ENCODE measurements at places on chromosomes 12 and 14.

DNA sequence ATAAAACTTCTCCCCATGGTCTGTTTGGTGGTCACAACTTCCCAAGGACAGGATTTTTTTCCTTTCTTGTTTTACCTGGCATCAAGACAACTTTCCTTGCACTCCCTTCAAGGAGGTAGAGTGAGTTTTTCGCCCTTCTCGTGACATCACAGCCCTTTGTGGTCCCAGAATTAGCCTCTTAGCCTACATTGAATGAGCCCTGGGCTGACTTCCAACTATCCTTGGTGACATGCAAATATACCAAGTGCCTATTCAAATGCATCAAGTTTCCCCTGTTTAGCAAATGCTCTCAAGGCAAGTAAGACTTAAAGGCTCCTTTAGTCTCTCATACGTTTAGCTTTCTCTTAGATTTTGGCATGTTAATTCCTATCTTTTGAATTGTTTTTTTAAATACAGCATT is 36.6 kb downstream of the TC2N start:
- H3K36me3 ChIP-seq = no peaks in the 10 kb centered on the region
- no peak for DNase-seq
- H3K27ac ChIP-seq = no peak overlapping the region
- H3K4me3 ChIP-seq = no peak overlapping the region

- no peaks in the 10 kb centered on the region for H3K27me3 ChIP-seq
- H3K27ac ChIP-seq = no peak overlapping the region
- H3K4me3 ChIP-seq = no peak overlapping the region
- H3K36me3 ChIP-seq = no peaks in the 10 kb centered on the region
Observed at GRCh38 chr12:107590413-107590812, 95.2 kb upstream of the PWP1 start.

GRCh38 chr12:115867854-115868253 is 409.6 kb downstream of the MED13L start:
- H3K4me1 ChIP-seq = peaks cover 2% of the 10 kb centered on the region
- no peak for DNase-seq
- H3K36me3 ChIP-seq = no peaks in the 10 kb centered on the region
- H3K27me3 ChIP-seq = peaks cover 2% of the 10 kb centered on the region
- H3K4me3 ChIP-seq = no peak overlapping the region
- no peak overlapping the region for H3K27ac ChIP-seq

DNA sequence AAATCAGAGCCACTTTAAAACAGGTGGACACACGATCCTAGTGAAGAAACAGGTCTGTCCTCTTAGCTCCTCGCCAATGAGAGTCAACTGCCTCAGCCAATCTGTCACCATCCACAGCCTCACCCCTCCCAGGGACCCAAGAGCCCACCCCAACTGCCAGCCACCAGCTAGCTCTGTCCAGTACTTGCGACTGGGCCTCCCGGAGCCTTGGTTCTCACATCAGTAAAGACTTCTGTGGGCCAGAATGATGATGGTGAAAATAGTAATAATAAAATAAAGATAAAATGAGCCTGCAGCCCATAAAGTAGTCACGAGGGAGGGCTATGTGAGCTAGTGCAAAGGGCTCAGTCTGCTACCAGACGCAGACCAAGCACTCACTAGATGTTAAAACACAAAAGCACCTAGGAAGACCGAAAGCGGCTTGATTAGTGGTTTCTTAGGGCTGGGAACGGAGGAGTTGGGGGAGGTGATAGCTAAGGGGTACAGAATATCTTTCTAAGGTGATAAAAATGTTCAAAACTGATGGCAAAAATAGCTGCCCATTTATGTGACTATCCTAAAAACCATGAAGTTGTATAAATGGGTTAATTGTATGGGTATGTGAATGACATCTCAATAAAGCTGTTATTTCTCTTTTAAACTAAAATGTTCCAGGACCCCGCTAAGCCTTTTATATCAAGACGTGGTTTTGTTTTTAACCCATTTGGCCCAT is 39.8 kb downstream of the ACTN1 start:
- H3K27ac ChIP-seq = peak overlapping the region; percentile 94
- peak; percentile 85 for DNase-seq
- peaks cover 44% of the 10 kb centered on the region for H3K4me1 ChIP-seq
- H3K27me3 ChIP-seq = no peaks in the 10 kb centered on the region
- H3K36me3 ChIP-seq = peaks cover 8% of the 10 kb centered on the region

DNA sequence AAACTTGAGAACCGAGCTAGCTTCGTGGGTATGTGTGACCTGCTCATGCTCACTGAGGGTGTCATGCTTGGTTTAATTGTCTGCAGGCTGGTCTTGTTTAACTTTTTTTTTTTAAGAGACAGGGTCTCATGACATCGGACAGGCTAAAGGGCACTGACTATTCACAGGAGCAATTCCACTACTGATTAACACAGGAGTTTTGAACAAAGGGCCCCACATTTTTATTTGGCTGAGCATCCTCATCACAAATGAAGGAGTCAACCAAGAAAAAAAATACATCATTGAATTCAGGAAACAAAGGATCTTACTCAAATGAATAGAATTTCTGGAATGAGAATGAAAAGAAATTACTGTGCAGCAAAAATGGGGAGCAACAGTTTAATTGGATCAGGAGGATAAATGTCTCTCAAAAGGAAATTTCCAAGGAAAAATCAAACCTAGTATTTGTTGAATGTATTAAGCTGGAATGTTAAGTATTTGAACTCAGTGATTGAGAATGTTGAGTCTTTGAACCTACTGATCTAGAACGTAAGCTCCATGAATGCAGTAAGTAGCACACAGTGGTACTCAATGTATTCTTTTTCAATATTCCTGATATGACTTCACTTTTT is 20.8 kb upstream of the PYROXD1 start:
- DNase-seq = no peak
- H3K4me1 ChIP-seq = no peaks in the 10 kb centered on the region
- no peaks in the 10 kb centered on the region for H3K27me3 ChIP-seq
- no peaks in the 10 kb centered on the region for H3K36me3 ChIP-seq
- no peak overlapping the region for H3K27ac ChIP-seq

GRCh38 chr14:106083082-106083481 is 556.7 kb downstream of the TMEM121 start:
- no peak for DNase-seq
- H3K4me1 ChIP-seq = no peaks in the 10 kb centered on the region
- no peaks in the 10 kb centered on the region for H3K27me3 ChIP-seq

DNA sequence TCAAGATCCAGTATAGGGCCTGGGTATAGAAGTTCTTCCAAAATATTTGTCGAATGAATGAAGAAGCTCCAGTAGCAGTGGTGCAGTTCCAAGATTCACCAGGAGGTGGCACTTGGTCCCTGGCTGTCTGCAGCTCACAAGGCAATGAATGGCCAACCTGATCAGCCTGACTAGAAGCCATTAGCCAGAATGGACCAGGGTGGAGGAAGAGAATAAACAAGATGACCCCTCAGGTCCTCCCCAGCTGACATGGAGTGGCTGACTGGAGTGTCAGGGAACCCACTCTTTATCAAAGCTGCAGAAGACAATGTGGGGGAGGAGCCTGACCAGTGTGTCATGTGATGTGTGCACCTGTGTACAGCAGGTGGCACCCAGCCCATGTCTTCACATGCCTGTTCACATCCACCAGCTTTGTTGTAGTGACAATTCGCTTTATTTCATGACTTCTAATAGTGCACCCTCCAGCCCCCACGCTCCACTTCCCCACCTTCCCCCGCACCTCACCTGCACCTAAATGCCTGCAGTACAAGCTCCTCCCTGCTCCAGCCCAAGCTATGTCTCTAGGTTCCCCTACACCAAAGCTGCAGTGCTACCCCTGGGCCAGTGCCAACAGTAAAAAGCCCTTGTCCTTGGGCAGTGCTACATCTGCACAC is 3.0 kb downstream of the LTBP2 start:
- H3K36me3 ChIP-seq = no peaks in the 10 kb centered on the region
- H3K27me3 ChIP-seq = peaks cover 36% of the 10 kb centered on the region
- DNase-seq = peak; percentile 67
- no peak overlapping the region for H3K4me3 ChIP-seq

- H3K4me3 ChIP-seq = no peak overlapping the region
- peaks cover 3% of the 10 kb centered on the region for H3K4me1 ChIP-seq
- no peaks in the 10 kb centered on the region for H3K27me3 ChIP-seq
- H3K27ac ChIP-seq = no peak overlapping the region
- H3K36me3 ChIP-seq = no peaks in the 10 kb centered on the region
Observed at GRCh38 chr12:100234591-100235304, 32.1 kb downstream of the DEPDC4 start.

- H3K4me3 ChIP-seq = no peak overlapping the region
- no peaks in the 10 kb centered on the region for H3K36me3 ChIP-seq
- no peaks in the 10 kb centered on the region for H3K4me1 ChIP-seq
- H3K27me3 ChIP-seq = peaks cover 21% of the 10 kb centered on the region
- H3K27ac ChIP-seq = no peak overlapping the region
Observed at GRCh38 chr12:113136128-113136989, 798 bp upstream of the RASAL1 start.

DNA sequence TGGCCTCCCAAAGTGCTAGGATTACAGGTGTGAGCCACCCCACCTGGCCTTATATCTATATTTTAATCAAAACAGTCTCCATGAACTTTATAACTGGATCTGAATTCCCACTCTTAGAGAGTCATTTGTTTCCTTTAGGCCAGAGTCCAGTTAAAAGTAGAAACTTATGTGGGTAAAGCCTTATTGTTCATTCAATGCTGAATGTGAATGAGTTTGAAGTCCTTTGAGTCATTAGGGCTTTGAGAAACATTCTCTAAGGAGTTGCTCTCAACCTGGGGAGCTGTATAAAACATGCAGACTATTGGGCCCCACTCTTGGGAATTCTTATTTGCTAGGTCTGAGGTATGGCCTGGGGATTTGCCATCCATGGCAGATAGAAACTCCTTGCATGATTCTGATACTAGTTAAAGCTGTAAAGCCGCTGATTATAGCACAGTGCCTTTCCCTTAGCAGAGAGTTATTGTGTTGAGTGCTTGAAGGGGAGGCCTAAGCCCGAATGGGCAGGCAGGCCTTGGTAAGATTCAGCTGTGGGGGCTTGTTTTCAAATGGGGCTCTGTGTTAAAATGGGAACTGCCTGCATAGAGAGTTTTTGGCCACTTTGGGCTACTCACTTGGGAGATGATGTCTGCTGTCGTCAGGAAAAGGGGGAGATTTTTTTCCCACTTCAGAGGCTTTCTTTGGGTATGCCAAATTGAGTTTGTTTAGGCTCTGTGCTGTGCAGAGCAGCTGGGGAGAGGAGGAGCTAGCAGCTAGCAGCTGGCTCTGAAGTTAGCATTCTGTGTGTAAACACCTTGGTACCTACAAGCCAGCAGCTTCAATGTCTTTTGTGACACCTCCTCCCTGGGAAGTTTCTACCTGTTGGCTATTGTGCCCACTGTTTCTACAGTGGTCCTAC is 117.5 kb downstream of the DACT1 start:
- DNase-seq = peak; percentile 31
- H3K27ac ChIP-seq = peak overlapping the region; percentile 45
- peaks cover 18% of the 10 kb centered on the region for H3K4me1 ChIP-seq
- H3K36me3 ChIP-seq = no peaks in the 10 kb centered on the region
- no peaks in the 10 kb centered on the region for H3K27me3 ChIP-seq

GRCh38 chr12:86697916-86698640 is 441.9 kb upstream of the MGAT4C start:
- no peak overlapping the region for H3K27ac ChIP-seq
- H3K4me3 ChIP-seq = no peak overlapping the region
- H3K36me3 ChIP-seq = no peaks in the 10 kb centered on the region

Data from large intestine (tissue), 12 donors.